ENCODE measurements at places on chromosomes 13 and 19.

GRCh38 chr19:2312820-2313501 lies 5.0 kb upstream of the LINGO3 start:
- DNase-seq: no peak

- DNase-seq: no peak
These were observed 152.8 kb downstream of the CYSLTR2 start for GRCh38 chr13:48806522-48806921.

- DNase-seq: no peak
These were observed 8.5 kb downstream of the PLEKHJ1 start for GRCh38 chr19:2227415-2228156.

DNA sequence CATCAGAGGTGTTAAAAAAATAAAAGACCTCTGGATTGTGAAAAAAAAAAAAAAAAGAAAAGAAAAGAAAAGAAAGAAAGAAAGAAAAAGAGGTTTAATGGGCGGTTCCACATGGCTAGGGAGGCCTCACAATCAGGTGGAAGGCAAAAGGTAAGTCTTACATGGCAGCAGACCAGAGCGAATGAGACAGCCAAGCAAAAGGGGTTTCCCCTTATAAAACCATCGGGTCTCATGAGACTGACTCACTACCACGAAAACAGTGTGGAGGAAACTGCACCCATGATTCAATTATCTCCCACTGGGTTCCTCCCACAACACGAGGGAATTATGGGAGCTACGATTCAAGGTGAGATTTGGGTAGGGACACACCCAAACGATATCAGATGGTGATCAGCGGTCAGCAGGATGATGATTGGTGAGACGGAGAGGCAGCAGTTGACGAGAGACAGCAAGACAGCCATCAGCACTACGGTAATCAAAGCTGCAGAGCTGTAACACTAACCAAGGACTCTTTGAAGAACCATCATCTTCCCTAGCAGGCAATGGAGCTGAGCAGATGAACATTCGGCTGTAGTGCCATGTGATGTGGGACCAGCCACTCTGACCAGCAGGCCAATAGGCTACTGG lies 3.9 kb upstream of the CD209 start:
- DNase-seq: no peak

- no peak for DNase-seq
These were observed 172.4 kb upstream of the UBL3 start for GRCh38 chr13:30022796-30023195.

GRCh38 chr13:85772367-85772766 lies 26.9 kb downstream of the SLITRK6 start:
- no peak for DNase-seq

DNA sequence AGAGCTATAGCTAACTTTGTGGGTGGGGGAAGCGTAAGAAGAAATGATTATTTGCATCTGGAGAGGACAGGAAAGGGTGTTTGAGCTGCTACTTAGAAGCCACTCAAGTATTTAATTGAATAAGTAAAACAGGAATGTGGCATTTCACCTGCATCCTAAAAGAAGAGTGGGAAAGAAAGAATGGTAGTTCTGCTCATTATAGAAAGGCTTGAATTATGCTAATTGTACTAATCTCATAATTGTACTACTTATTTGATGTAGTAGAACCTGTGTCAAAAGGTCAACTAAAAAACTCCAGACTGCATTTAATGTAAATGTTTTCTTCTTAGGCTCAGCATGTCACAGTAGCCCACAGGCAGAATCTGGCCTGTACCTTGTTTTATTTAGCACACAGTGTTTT lies 113.6 kb downstream of the RNF17 start:
- no peak for DNase-seq

GRCh38 chr13:29567411-29567810 lies 28.1 kb downstream of the SLC7A1 start:
- no peak for DNase-seq

DNA sequence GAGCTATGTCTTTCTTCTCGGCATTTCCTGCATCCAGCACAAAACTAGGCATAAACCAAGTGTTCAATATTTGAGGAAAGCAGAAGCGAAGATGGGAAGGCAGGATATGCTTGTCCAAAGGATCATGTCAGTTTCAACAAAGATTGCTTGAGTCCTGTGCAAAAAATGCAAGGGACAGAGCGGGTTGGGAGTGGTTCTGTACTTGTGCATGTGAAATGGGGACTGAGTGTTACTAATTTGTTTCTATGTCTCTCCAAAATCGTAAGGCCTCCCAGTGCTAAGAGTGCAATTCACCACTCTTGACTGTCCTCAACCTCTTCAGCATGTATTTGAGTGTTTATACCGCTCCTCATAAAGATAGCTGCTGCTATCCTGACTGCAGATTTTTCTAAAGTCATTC lies 166.2 kb downstream of the DLEU7 start:
- no peak for DNase-seq

DNA sequence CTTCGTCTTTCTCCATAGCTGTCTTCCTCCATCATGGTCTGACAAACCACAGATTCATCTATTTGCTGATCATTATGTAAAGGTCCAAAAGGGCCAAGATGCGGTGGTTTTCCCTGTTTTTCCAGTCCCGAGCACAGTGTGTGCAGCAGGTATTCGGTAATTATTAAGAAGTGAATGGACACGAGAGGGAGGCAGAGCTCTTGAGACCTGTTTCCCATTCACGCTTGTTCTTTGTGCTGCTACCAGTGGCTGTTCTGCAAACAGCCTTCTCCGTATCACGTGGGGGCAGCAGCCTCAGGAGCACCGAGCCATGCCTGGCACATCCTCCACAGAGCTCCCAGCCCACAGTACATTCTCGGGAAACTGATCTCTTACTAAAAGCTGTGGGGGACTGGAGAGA lies 50.3 kb downstream of the CCDC70 start:
- no peak for DNase-seq

GRCh38 chr13:112616586-112617362 lies 28.8 kb upstream of the TUBGCP3 start:
- peak; percentile 52 for DNase-seq

GRCh38 chr13:101626925-101627555 lies 174.6 kb downstream of the ITGBL1 start:
- DNase-seq: no peak

- no peak for DNase-seq
These were observed 67.7 kb upstream of the SERP2 start for GRCh38 chr13:44305917-44306370.

DNA sequence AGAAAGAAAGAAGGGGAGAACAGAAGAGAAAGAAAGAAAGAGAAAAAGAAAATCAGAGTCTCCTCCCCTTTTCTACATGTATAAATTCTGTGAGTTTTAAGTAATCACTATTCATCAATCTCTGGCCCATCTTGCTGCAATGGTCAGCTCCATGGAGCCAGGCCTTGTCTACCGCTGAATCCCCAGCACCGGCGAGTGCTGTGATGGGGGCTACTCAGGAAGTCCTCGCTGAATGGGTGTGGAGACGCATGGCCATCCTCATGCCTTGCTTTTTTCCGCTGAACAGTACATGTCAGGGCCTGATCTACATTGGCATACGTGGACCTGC lies 29.9 kb downstream of the GPR42 start:
- no peak for DNase-seq

DNA sequence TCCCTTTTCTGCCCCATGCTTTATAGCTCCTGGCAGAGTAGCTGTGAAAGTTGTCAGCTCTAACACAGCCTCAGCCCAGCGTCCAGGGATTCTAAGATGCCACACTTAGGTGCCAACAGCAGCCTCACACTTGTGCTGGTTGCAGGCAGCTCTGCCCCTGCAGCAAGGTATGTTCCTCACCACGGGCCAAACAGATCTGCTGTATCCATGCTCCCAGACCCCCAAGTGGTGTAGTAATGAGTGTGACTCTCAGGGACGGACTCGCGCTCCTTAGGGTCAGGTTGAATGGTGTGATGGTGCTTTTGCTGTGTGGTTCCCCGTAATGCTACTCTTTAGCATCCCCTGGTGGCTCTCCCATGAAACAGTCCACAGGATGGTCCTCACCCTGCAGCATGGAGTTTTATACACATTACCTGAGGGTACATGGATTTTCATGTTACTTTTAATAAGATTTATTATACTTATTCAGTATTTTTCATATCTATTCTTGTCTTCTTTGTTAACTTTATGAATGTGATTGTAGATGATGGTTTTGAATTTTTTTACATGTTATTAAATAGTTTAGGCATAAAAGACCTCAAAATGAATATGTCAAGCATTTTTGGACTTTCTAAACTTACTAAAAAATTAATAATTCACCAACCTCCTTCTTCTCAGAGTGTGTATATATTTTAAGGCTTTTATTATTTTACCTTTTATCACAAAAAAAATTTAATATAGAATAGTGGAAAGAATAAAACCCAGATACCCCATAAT lies 232.5 kb downstream of the SLC7A1 start:
- peak; percentile 65 for DNase-seq

GRCh38 chr19:50713556-50714236 lies 5.9 kb downstream of the SHANK1 start:
- DNase-seq: no peak

GRCh38 chr13:24362435-24362952 lies 53.1 kb downstream of the C1QTNF9 start:
- DNase-seq: no peak

DNA sequence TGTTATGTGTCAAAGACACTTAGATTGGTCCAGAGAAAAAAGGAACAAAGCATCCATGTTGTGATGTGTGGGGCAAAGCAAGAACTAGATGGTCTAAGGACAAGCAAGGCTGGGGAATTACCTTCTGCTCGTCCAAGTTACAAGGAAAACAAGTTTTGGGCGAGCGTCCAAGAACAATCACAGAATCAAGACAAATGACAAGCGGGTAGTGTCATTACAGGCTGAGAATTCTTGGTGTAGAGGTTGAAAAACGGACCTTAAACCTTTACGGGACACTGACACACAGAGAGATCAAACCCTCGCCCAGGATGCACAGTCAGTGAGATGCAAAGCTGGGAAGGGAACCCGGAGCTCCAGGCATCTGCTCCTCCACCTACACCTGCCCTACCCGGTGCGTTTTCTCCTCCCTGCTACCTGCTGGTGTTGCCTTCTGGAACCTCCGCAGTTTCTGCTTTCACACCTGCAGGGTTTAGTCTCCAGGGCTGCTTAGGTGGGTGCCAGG lies 515 bp upstream of the ZNF324B start:
- DNase-seq: no peak

DNA sequence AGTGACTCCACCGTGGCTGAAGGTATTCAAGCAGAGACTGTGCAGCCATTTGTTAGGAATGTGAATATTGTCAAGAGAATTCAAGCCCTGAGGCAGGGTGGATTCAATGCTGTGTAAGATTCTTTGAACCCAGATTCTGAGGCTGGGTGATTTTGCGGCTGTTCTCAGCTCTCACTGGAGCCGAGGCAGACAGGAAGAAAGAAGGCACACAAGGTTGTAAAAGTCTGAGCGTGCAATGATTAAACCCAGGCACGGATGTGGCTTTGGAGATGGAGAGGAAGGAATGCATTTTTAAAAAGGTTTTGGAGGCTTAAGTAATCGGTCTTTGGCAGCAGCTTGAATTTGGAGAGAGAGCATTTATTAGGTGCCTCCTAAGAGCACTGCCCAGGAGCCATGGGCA lies 187.9 kb downstream of the KATNAL1 start:
- no peak for DNase-seq

DNA sequence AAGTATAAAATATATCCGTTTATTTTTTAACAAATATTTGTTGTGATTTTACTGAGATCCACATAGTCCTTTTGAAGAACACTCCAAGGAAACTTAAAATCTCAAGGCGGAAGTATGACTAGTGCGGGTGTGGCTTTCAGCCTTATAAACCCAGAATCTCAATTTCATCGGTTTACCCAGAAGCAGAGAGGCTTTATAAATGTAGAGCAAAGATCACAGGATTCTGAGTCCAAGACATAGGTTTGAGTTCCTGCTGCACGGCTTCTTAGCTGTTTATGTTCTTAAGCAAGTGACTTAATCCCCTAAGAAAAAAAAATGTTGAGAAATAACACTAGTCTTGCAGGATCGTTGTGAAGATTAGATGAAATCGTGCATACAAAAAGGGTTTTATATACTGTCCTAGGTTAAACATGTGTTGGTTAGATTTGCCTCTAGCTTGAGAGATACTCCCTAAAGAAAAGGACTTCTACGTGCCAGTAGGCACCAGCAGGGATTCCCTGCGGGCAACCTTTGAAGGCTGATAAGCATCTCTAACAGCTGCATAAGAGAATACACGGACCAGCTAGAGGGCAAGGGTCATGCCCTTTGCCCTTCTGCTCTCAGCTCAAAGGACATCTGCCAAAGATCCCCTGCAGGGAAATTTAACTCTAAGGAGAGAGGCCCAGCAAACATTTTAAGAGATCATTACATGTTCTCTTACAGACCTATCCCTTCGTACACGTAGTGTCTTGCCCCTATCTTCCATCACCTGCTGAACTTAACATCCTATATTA lies 130.4 kb upstream of the MIR17HG start:
- DNase-seq: no peak

GRCh38 chr13:23753458-23753857 lies 135.7 kb downstream of the MIPEP start:
- DNase-seq: no peak

- no peak for DNase-seq
These were observed 37.8 kb downstream of the ELF1 start for GRCh38 chr13:40981361-40981760.

DNA sequence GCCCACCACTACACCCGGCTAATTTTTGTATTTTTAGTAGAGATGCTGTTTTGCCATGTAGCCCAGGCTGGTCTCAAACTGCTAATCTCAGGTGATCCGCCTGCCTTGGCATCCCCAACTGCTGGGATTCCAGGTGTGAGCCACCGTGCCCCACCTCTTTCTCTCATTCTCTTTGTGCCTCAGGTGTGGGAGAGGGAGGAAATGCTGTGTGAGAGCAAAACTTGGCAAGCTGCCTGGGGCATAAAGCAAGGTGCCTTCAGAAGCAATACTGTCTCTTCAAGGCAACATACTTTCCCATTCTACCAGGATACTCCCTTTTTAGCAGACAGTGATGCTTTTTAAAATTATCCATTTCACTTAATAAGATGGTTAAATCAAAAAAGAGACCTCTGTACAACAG lies 53.2 kb upstream of the RFC3 start:
- no peak for DNase-seq

GRCh38 chr13:38897521-38897920 lies 93.1 kb downstream of the STOML3 start:
- DNase-seq: no peak

- no peak for DNase-seq
These were observed 5.3 kb downstream of the SLC25A15 start for GRCh38 chr13:40794414-40795368.

DNA sequence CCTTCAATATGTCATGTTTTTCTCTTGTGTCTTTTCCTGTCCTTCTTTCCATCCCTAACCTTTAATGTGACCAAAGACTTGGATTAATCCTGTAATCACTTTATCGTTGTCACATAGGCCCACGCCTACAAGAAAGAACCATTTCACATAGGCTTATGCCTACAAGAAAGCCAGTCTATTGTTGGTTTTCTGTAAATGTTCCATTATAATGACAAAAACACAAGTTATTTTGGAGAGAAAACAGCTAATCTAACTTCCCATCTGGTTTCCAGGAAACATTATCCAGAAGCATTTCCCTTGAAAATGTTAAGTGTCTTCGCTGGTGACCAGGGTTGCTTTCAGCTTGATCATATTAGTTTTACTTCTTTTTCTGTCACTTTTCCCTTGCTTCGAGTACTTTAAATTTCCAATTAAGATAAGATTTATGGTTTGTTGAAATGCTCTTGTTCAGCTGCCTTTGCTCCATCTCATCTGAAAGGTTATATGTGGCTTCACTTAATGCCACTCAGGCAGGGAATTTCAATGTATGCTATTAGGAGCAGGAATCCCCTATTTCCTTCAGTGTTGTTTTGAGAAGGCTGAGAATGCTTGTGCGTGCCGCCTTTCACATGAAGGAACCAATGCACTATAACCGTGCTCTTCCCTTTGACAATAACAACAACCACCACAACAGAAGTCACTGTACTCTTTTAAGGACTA lies 708.2 kb downstream of the EFNB2 start:
- no peak for DNase-seq

GRCh38 chr19:12841094-12841493 lies 2.8 kb downstream of the MAST1 start:
- DNase-seq: no peak
